ENCODE measurements at places on chromosomes 3 and 15.

GRCh38 chr15:78179286-78179840 is 30.2 kb downstream of the IDH3A start:
- no peak for DNase-seq

GRCh38 chr3:120498556-120499346 is 48.0 kb upstream of the FSTL1 start:
- DNase-seq, result no peak

- DNase-seq, result no peak
These were observed 30.9 kb upstream of the THRB start for GRCh38 chr3:24525557-24525956.

GRCh38 chr15:42605796-42606195 is 30.4 kb downstream of the STARD9 start:
- DNase-seq, result no peak

DNA sequence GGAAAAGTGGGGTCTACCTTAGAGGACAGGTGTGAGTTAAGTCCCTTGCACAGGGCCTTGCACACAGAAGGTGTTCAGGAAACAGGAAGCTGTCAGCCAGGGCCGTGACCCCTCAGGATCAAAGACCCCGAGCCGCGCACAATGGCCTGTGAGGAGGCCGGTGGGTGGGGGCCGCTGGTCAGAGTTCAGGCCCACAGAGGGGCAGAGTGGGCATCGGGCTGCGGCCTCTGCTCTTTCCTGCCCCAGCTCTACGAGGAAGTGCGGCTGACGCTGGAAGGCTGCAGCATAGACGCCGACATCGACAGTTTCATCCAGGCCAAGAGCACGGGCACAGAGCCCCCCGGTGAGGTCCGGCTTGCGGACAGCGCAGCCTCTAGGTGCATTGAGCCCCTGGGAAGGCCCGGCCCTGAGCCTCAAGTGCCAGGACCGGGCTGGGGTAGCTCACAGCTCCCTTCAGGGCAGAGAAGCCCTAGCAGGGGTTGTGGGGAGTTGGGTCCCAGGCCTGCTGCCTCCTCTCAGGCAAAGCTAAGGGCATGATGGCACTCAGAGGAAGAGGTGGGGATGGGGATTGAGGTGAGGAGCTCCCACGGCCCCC is 37.2 kb downstream of the PSTPIP1 start:
- DNase-seq, result no peak

DNA sequence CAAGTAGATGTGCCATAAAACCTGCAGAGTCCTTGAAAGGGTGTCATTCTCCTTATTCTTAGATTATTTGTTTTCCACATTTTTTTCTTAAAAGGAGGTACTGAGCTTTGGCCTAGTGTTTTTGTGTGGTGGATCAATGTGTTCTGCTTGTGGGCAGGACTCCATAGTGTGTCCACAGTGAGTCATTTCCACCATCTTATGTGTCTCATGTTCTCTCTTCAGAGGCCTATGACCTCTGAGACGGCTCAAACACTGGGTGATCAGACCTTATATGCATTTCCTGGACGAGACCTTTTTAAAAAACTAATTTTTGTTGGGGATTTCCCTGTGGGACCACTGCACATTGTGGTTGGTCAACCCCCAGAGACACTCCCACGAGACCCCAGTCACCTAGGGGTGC is 93.4 kb downstream of the CHCHD4 start:
- DNase-seq, result no peak

GRCh38 chr3:183827809-183828537 is 2.6 kb upstream of the MAP6D1 start:
- no peak for DNase-seq

DNA sequence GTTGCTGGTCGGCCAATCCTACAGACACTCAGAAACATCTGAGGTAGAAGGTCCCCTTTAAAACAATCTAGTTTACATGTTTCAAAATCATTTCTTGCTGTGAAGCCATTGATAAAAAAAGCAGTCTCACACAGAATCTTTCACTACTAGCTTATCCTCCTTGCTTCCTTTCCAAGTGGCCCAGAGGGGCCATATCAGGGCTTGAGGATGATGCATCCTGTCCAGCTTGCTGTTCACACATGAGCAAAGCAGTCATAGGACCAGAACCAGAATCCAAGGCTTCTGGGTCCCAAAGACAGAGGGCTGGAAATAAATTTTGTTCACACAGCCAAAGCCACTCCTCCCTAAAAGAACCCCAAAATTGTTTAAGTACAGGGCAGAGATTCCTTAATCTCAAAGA is 9.2 kb upstream of the LYZL4 start:
- DNase-seq, result no peak

DNA sequence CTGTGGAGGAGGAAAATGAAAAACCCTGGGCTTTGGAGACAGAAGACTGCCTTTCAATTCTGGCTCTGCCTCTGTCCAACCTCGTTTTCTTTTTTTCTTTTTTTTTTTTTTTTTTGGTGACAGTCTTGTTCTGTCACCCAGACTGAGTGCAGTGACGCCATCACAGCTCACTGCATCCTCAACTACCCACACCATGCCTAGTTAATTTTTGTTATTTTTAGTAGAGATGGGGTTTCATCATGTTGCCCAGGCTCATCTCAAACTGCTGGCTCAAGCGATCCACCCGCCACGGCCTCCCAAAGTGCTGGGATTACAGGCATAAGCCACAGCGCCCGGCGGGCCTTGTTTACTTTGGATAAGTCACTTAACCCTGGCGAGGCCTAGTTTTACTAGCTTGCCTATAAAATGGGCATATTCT is 66.3 kb upstream of the SLC25A26 start:
- no peak for DNase-seq

DNA sequence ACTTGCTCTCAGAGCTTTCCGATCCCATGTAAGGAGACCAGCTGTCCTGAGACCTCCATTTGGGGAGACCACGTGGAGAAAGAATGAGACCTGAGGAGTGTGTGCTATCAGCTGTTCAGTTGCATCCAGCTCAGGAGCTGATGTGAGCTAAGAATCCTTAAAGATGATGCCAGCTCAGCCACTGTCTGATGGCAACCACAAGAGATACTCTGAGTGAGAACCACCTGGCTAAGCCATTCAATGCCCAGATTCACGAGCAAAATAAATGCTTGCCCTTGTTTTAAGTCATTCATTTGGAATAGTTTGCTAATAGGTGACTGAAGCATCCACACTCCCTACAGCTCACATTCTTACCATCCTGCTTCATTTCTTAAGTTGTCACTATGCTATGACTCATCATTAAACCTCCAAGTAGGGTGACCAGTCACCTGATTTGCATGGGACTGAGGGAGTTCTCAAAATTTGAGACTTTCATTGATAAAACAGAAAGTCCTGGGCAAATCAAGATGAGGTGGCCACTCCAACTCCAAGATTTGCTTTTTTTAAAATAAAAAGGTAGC is 56.4 kb downstream of the SPTSSB start:
- no peak for DNase-seq

- no peak for DNase-seq
These were observed 60.8 kb downstream of the UACA start for GRCh38 chr15:70702584-70702983.

GRCh38 chr3:112012205-112012992 is 13.7 kb downstream of the TAGLN3 start:
- no peak for DNase-seq

DNA sequence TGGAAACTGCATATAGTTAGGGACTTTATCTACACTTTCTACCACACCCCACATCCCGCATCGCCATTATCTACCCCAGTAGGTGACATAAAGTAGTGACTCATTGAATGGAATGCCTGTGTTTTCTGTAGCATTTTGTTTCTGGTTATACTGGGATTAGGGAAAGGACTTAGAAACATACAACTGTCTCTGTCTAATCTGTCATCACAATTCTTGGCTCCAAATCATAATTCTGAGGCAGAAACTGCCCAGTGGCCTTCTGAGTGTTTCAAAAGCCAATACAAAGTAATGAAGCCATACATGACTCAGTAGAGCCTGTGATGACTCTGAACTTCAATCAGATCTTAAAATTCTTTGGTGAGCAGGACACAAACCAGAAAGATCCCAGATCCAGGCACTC is 115.7 kb upstream of the CHRM5 start:
- no peak for DNase-seq

- no peak for DNase-seq
These were observed 700 bp upstream of the BLM start for GRCh38 chr15:90716317-90716975.

GRCh38 chr3:156509189-156510174 is 45.4 kb downstream of the SSR3 start:
- DNase-seq, result no peak

DNA sequence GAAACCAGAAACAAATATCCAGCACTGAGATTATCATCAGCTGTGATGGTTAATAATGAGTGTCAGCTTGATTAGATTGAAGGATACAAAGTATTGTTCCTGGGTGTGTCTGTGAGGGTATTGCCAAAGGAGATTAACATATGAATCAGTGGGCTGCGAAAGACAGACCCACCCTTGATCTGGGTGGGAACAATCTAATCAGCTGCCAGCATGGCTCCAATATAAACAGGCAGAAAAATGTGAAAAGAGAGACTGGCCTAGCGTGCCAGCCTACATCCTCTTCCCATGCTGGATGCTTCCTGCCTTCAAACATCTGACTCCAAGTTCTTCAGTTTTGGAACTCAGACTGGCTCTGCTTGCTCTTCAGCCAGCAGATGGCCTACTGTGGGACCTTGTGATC is 869.5 kb downstream of the SI start:
- DNase-seq, result no peak

GRCh38 chr3:85570819-85571218 is 612.0 kb downstream of the CADM2 start:
- no peak for DNase-seq

GRCh38 chr15:42908538-42908937 is 12.0 kb downstream of the TTBK2 start:
- no peak for DNase-seq

- no peak for DNase-seq
These were observed 66.8 kb upstream of the RASGRP1 start for GRCh38 chr15:38631119-38632075.

GRCh38 chr3:30871720-30872119 is 22.7 kb downstream of the GADL1 start:
- no peak for DNase-seq

DNA sequence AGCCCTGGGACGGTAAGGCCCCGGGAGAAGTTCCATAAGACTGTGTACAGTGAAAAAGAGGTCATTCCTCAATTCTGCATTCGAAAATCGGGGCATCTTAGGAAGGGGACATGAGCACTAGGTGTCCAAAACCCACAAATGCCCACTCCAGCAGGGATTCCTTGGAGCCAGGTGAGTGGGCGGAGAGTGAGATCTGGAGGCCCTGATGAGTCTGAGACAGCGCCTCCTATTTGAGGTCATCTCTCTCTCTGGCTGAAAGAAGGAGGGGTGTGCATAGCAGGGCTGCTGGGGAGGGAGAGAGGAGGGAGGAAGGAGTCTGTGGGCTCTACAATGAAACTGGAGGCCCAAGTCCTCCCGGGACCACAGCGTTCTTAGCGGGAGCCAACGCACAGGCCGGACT is 38.1 kb upstream of the LACTB start:
- DNase-seq, result no peak

DNA sequence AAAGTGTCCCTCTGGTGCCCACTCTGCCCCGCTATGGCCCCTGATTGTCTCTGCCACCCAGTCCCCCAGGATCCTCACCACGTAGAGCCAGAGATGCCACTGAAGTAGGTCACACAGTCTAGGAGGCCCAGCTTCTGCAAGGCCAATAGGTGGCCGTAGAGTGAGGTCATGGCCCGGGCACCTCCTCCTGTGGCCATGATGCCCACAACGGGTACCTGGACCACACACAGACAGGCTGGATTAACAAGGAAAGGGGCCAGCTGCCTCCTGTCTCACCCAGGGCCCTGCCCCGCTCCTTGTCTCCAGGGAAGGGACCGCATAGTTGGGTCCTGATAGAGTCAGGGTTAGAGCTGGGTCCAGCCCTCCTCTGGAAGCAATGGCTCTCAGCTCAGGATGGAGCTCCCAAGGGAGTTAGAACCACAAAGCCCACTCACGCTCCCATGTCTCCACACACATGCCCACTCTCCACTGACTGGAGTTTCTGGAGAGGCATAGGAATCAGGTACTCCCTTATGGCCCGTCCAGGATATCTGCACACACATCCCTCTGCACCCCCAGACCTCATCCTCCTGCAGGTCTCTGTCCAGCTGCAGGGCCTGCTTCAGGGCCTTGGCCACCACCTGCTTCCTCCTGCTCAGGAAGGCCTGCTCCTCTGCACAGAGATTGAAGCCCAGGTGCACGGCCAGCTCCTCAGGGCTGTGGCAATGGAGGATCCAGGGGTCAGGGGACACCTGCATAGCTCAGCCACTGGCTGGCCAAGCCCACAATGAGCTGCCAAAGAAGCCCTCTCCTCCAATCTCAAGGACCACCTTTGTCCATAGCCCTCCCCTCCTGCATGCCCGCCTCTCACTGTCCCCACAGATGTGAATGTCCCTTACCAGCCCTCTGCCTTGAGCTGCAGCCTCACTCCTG is 13.2 kb downstream of the PLA2G4D start:
- no peak for DNase-seq

DNA sequence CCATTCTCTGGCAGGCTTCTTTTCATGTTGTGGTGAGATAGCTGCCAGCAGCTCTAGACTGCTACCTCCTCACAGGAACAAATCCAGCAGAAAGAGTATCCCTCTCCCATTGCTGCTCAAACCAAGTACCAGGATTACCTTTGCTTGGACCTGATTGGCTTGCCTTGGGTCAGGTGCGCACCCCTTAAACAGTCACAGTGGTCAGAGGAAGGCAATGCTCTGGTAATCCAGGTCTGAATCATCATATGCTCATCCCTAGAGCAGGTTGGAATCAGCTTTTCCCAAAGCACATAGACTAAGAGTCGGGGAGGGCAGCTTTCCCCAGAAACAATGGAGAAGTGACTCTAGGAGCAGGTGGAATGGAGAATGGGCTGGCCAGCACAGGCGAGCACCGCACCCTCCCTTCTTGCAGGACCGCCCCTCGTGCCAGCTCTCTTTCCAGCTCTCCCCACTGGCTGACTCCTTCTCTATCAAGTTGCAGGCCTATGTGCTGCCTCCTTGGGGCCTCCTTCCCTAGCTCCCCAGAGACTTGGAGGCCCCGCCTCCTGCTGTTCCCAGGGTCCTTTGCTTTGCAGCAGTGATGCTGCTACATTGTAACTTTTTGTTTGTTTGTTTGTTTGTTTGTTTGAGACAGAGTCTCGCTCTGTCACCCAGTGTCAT is 29.9 kb upstream of the ADPGK start:
- no peak for DNase-seq

DNA sequence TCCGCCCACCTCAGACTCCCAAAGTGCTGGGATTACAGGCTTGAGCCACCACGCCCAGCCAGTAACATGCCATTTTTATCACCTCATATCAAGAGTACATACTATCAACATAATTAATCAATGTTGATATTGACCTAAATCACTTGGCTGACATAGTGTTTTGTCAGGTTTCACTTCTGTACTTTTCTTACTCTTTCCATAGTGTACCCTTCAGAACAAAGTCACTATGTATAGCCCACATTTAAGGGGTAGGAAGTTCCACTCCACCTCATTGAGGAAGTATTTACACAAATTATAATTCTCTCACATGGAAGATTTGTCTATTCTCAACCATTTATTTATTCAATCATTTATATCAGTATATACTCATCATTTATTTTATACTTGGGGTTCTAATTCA is 145.2 kb downstream of the STAG1 start:
- no peak for DNase-seq

Data from activated CD4-positive, CD25-positive, alpha-beta regulatory T cell treated with anti-CD3 and anti-CD28 coated beads, Interleukin-2, amount 50 U/mL, for 16 hours (primary cell).